ENCODE measurements at places on chromosomes 5 and 9. TPM values are rescaled to one million over a fixed set of nuclear protein-coding genes. Genes with fewer than 3 reads are reported as not detected.

Gene LHX3
- not detected for total RNA-seq

Gene ST8SIA4
- not detected for total RNA-seq

Gene PCDHGA3
- not detected for total RNA-seq

Gene TGFBI
- 267 TPM for total RNA-seq

Gene TAF11L10
- not detected for total RNA-seq

Gene GCNT1
- 8.6 TPM for total RNA-seq

DNA sequence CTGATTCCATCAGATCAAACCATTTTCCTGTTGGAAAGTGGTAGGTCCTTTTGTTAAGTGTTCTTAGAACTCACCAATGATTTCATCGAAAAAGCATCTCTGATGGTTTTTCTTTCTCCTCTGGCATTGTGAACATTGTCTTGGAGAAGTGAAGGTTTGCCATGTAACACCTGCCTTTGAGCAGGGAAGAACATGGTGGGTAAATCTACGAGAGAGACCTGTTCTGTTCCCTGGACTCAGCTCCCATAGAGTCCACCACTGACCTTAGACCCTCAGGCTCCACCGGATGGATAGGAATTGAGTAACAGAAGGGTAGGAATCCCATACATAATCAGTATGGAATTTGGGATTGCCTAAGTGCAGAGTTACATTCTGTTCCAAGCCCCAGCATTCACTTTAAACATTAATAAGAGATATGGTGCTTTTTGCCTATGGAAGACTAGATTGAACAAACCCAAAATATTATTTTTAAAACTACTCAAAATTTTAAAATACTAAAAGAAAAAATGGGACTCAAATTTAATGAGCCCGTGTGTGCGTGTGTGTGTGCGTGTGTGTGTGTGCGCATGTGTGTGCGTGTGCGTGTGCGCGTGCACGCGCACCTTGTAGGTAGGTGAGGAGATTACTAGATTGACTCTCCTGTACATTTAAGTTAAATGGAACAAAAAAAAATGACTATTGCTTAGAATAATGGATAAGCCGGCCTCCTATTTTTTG, 92.0 kb downstream of the C9orf152 start:
- DNase-seq: no peak
- peaks cover 38% of the 10 kb centered on the region for H3K4me1 ChIP-seq
- no peaks in the 10 kb centered on the region for H3K36me3 ChIP-seq
- H3K27me3 ChIP-seq: no peaks in the 10 kb centered on the region
- peak overlapping the region; percentile 94 for H3K27ac ChIP-seq
- no peak overlapping the region for H3K4me3 ChIP-seq

DNA sequence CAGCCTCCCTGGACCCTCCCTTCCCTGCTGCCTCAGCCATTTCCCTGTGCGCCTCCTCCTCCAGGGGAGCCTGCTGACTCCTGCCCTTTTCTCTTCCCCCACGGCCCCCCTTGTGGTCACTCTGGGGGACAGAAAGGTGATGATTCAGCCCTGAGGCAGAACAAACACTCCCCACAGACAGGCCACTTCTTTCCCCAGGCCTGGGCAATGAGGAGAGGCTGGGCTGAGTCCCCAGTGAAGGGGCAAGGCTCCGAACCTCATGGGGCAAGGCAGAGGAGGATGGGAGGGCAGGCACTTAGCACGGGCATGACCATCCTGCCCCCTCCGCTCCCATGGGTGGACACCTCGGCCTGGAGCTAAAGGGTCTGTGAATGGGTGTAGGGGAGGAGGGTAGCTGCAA, 21.0 kb downstream of the CSF1R start:
- H3K27ac ChIP-seq: peak overlapping the region; percentile 75
- H3K36me3 ChIP-seq: no peaks in the 10 kb centered on the region
- H3K4me3 ChIP-seq: no peak overlapping the region
- peaks cover 46% of the 10 kb centered on the region for H3K4me1 ChIP-seq
- H3K27me3 ChIP-seq: no peaks in the 10 kb centered on the region

GRCh38 chr9:78405461-78405860, 108.5 kb downstream of the PSAT1 start:
- H3K4me3 ChIP-seq: no peak overlapping the region
- peaks cover 6% of the 10 kb centered on the region for H3K27me3 ChIP-seq
- H3K36me3 ChIP-seq: no peaks in the 10 kb centered on the region
- DNase-seq: no peak
- H3K27ac ChIP-seq: no peak overlapping the region

GRCh38 chr5:88269222-88269771, 652 bp upstream of the TMEM161B start:
- H3K27ac ChIP-seq: peak overlapping the region; percentile 94
- peak overlapping the region; percentile 99 for H3K4me3 ChIP-seq
- DNase-seq: no peak

DNA sequence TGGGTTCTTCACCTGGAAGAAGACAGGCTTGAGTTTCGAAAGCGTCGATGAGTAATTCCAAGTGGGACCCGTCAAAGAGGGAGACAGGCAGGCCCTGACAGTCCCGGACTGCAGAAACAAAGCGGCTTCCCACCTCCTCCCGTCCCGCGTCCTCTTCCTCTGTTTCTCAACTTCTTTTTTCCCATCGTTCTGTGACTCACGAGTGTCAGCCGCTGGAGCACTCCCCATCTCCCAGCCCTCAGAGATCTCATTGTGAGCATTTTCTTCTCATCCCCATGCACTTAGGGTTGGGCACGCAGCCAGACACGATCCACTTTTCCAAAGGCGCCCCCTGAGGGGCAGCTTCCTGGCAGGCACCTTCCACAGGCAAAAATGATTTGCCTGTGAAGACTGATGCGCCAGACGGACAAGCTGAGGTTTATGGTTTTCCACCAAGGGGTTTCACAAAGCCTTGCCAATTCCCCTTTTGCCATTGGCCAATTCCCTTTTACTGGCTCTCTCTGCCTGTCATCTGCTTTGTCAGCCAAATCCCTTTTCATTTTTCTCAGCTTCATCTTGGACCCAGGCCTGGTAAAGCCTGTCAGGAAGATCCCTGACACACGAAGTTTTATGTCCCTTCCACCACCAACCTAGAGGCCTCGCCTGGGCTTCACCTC, 86.5 kb upstream of the ANKRD55 start:
- no peak overlapping the region for H3K27ac ChIP-seq
- H3K4me1 ChIP-seq: peaks cover 17% of the 10 kb centered on the region
- no peaks in the 10 kb centered on the region for H3K27me3 ChIP-seq
- no peaks in the 10 kb centered on the region for H3K36me3 ChIP-seq
- no peak for DNase-seq

GRCh38 chr9:121207371-121207940, 5.8 kb upstream of the RAB14 start:
- H3K27ac ChIP-seq: no peak overlapping the region
- H3K4me3 ChIP-seq: no peak overlapping the region
- peaks cover 4% of the 10 kb centered on the region for H3K4me1 ChIP-seq
- no peaks in the 10 kb centered on the region for H3K36me3 ChIP-seq

- no peak overlapping the region for H3K4me3 ChIP-seq
- H3K36me3 ChIP-seq: no peaks in the 10 kb centered on the region
- no peak overlapping the region for H3K27ac ChIP-seq
- DNase-seq: no peak
- H3K4me1 ChIP-seq: no peaks in the 10 kb centered on the region
- peaks cover 3% of the 10 kb centered on the region for H3K27me3 ChIP-seq
Measured at GRCh38 chr5:63247651-63248050, 669.0 kb downstream of the LRRC70 start.

DNA sequence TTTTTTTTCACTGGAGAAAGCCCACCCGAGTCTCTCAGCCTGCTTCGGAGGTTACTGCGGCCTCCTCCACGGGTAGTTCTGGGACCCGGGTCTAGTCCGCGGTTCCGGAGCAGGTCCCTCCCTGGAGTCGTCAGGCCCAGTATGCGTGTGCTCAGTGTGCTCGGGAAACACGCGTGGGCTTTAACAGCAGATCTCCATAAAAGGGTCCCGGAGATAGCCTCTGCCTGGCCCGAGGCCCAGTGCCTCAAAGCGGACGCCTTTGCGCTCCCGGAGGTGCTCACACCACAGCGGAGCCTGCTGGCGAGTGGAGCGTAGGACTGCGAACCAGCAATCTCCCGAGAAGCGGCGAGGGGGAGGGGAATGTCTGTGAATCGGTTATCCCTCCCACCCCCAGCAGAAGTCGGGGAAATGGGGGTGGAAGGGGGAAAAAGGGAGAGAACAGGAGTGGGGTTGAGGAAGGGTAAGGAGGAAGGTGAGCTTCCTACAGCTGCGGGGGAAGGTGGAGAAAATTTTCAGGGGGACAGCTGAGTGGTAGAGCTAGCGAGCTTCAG, 28.7 kb downstream of the CDKN2A start:
- no peak for DNase-seq
- no peak overlapping the region for H3K27ac ChIP-seq
- H3K4me1 ChIP-seq: peaks cover 28% of the 10 kb centered on the region
- peak overlapping the region; percentile 71 for H3K4me3 ChIP-seq
- peaks cover 90% of the 10 kb centered on the region for H3K27me3 ChIP-seq
- H3K36me3 ChIP-seq: peaks cover 12% of the 10 kb centered on the region

DNA sequence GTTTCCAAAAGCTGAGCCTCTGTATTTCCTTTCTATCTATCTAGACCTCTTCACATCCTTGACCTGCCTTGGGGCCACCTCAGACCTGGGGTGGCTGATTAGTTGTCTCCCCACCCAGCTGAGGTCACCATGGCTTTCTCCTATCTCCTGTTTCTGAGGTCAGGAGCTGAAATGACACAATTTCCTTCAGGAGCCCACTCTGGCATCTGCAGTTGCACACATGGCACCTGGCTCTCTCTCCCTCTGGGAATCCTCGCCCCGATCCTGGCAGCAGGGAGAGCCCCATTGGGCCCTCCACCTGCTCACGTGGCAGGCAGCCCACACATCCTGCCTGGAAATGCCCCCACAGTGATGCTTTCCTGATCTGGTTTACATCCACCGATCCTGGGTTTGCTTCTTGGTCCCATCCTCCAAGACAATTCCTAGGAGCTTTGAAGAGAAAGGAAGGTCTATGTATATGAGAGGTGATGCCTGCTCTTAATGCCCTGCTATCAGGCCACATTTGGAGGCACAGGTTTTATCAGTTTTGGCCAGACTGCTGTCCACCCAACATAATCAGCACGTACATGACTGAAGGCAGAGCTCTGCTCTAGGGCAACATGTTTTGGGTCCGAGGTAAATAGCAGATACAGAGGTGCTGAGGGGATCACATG, 53.7 kb downstream of the MARCHF3 start:
- peaks cover 7% of the 10 kb centered on the region for H3K4me1 ChIP-seq
- no peak overlapping the region for H3K4me3 ChIP-seq
- no peak for DNase-seq

GRCh38 chr5:153476767-153477166, 13.7 kb upstream of the GRIA1 start:
- H3K4me1 ChIP-seq: peaks cover 4% of the 10 kb centered on the region
- H3K4me3 ChIP-seq: no peak overlapping the region
- H3K27ac ChIP-seq: no peak overlapping the region
- H3K27me3 ChIP-seq: peaks cover 4% of the 10 kb centered on the region

GRCh38 chr5:178677429-178677828, 50.6 kb upstream of the CLK4 start:
- no peaks in the 10 kb centered on the region for H3K27me3 ChIP-seq
- H3K27ac ChIP-seq: no peak overlapping the region
- peaks cover 7% of the 10 kb centered on the region for H3K4me1 ChIP-seq
- no peak overlapping the region for H3K4me3 ChIP-seq
- no peaks in the 10 kb centered on the region for H3K36me3 ChIP-seq
- no peak for DNase-seq

- peaks cover 17% of the 10 kb centered on the region for H3K4me1 ChIP-seq
- H3K36me3 ChIP-seq: peaks cover 40% of the 10 kb centered on the region
- H3K27ac ChIP-seq: no peak overlapping the region
- H3K27me3 ChIP-seq: no peaks in the 10 kb centered on the region
- DNase-seq: no peak
Measured at GRCh38 chr9:92097997-92098482, 17.2 kb downstream of the SPTLC1 start.

GRCh38 chr5:167579693-167580055, 711.8 kb upstream of the WWC1 start:
- no peaks in the 10 kb centered on the region for H3K4me1 ChIP-seq
- no peak overlapping the region for H3K4me3 ChIP-seq
- H3K36me3 ChIP-seq: no peaks in the 10 kb centered on the region
- H3K27me3 ChIP-seq: peaks cover 63% of the 10 kb centered on the region

DNA sequence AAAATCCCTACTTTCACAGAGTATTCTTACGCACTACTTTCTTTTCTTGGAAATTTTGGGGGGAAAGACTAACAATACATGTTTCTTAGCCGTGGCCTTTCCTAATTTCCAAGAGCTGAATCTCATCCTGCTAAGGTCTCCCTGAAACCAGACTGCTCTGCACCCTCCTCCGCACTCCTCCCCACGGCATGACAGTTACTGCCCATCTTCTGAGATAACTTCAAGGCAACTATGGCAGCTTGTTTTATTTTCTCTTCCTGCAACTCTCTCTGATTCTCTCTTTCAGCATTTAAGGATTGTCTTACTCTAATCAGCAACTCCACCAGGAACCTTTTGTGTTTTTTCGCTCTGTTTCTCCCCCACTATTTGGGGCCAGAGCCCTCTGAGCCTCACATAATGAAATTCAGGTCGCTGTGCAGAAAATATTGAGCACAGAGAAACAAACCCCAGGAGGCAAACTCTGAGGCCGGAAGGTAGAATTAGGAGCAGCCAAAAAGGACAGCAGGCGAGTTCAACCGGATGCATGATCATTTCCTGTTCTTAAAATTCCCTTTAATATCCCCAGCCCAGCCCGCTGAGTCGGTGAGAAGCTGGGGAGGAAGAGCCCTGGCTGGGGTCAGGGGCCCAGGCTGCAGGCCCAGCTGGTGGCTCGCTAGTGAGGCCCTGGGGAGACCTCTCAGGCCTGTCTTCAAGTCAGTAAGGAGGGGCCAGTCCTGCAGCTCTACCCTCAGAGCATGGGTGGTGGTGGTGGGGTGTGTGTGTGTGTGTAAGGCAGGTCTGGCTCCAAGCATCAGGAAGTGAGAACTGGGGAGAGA, 213.6 kb upstream of the S1PR3 start:
- peak overlapping the region; percentile 86 for H3K27ac ChIP-seq
- H3K4me3 ChIP-seq: no peak overlapping the region
- no peaks in the 10 kb centered on the region for H3K27me3 ChIP-seq
- H3K36me3 ChIP-seq: no peaks in the 10 kb centered on the region

DNA sequence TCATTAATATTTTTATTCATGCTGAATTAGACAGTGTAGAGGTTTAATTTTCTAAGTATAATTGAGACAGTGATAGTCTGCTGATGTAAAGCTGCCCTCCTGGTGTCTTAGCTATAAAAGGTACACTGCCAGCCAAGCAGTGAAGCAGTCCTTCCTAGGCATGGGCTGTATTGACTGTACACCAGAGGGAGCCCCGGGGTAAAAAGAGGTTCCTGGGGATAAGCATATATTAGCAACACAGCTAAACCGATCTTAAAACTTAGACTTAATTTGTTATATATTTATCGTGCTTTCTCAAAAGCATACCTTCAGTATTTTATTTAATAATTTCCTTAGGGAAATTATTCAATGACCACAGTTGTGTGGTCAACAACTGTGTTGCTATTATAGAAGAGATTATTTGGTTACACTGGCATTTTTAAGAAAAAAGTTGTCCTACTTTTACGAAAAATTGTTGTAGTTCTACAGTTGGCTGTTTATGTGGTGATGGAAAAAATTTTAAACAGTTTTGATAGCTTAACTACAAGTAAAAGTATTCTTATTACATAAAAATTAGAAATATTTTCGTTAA, 68.8 kb downstream of the ELL2 start:
- H3K27me3 ChIP-seq: no peaks in the 10 kb centered on the region
- DNase-seq: no peak
- no peak overlapping the region for H3K4me3 ChIP-seq
